ENCODE measurements at places on chromosomes 2 and 18.

GRCh38 chr2:73249636-73250035, 15.5 kb downstream of the CCT7 start:
- no peak for DNase-seq

DNA sequence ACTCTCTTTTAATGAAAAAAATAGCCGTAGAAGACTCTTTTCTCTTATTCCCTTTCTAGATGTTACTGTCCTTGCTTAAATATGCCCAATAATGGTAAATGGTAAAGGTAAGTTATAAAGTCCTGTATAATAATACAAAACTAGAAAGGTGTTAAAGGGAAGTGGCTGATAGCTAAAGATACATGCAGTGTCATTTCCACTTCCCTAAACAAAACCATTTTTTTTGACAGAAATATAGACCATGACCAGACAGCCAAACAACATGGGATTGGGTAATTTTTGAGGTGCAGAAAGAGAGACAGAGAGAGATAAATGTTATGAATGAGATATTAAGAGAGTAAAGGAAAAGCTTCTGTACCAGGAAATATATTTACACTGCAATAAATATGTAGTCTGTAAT, 731.7 kb upstream of the REG3G start:
- no peak for DNase-seq

DNA sequence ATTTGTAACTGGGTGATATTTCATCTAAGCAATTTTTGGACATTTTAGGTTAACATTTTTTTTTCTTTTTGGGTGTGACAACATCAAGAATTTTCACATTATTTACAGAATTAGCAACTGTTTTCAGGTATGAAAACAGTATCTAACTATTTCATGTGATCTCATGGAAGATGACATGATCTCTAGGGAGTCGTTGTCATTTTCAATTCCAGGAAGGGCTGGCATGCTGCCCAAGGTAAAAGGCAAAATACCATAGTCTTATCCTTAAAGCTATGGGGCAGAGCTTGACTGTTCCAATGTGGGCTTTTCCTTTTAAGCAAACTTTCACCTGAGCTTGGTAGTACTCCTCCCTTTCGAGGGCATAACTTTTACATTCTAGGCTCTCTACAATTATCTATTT, 443.7 kb downstream of the DSEL start:
- no peak for DNase-seq

DNA sequence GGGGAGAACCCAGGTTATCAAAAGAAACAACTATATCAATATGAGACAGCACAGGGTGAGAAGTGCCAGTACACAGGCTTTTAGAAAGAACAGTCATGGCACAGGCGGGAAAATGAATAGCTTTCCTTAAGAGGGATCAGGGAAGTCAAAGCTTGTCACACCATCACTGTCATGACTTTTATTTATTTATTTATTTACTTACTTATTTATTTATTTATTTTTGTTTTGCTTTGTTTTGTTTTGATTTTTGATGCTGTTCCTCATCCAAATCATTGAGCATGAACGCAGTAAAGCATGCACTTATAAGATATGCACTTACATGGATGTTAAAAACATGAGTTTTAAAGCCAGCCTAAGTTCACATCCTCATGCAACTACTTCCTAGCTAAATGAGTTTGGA, 19.3 kb upstream of the CRIM1 start:
- no peak for DNase-seq

GRCh38 chr18:37318360-37319355, 246.9 kb downstream of the CELF4 start:
- no peak for DNase-seq

- no peak for DNase-seq
Observed at GRCh38 chr2:28929581-28929980, 35.1 kb downstream of the WDR43 start.

DNA sequence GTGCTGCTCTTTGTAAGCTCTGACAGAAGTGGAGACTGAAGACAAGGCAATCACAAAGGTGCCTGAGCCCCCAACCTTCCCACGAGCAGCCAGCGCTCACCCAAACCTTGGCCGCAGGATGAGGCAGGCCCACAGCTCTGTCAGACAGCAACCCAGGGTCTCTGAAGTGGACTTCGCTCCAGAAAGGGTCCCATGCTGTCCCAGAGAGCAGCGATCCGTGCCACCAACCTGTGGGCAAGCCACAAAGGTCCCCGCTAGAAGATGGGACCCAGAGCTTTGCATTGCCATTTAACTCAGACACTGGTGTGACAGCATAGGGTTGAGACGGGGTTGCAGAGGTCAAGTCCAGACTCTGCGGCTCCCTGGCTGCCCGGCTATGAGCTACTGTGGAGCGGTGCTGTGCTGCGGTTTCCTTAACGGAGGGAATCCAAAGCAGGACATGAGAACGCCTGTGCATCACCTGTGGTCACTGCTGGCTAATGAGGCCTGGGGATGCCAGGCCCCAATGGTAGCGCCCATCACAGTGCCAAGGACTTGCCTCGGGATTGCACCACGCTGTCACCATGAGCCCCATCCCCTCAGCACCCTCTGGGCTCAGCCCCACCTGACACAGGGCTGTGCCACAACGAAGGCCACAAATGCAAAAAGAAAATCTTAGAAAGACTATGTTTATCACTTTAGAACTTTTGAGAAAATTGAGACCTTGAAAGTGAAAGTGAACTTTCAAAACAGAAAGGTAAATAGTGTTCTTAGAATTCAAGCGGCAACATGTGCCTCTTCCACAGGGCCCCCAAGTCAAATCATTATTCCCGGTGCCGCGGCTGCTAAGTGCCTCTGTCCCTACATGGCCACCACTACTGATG, 103.4 kb downstream of the HDAC4 start:
- no peak for DNase-seq

- DNase-seq: no peak
Observed at GRCh38 chr2:202071107-202071506, 1.9 kb upstream of the KIAA2012 start.

GRCh38 chr2:14388724-14389123, 243.8 kb upstream of the LRATD1 start:
- no peak for DNase-seq

DNA sequence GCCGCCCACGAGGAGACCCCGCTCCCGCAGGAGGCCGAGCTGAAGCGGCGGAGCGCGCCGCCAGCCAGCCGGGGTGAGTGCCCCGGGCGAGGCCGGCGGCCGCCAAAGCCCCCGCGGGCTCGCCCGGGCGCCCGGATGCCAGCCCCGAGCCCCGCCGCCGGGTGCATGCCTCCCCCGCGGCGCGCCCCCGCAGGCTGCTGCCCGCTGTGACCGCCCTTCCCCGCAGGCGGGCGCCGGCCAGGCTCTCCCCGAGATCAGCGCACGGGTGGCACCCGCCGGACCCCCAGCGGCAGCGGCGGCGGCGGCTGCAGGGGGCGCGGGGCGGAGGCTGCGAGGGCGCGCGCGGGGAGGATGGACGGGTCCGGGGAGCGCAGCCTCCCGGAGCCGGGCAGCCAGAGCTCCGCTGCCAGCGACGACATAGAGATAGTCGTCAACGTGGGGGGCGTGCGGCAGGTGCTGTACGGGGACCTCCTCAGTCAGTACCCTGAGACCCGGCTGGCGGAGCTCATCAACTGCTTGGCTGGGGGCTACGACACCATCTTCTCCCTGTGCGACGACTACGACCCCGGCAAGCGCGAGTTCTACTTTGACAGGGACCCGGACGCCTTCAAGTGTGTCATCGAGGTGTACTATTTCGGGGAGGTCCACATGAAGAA, 470 bp downstream of the KCNF1 start:
- DNase-seq: no peak

DNA sequence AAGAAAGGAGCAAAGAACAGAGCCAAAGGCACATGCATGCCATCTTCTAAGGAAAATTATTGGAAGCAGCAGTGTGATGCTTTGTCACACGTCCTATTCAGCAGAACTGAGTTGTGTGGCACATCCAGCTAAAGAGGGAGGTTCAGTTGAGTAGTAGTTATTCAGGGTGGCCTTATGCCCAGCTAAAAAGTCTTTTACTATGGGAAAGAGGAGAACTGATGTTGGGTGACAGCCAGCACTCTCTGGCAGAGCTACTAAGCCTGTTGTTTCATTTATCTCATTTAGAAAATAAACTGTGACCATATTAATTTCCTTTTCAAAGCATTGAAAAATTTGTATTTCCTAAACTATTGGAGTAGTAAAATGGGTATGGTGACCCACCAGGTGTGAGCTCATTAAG, 18.5 kb downstream of the ITGA6 start:
- DNase-seq: no peak

- DNase-seq: no peak
Observed at GRCh38 chr2:125125902-125126301, 1100.8 kb downstream of the CNTNAP5 start.

- DNase-seq: no peak
Observed at GRCh38 chr18:78199611-78200010, 780.0 kb upstream of the SALL3 start.

DNA sequence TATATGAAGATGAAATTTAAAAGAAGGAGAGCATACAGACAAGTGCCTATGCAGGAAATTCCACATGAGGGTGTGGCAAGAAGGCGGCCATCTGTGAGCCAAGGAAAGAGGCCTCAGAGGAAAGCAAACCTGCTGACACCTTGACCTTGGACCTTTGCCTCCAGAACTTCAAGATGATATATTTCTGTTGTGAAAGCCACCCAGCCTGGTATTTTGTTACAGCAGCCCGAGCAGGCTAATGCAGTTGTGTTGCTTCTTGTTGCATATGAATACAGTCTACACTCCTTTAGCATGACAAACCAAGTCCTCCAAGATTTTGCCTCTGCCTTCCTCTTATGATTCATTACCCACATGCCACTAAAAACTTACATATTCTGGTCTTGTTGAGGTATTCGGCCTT, 374.8 kb upstream of the TRIB2 start:
- no peak for DNase-seq

- no peak for DNase-seq
Observed at GRCh38 chr2:145141981-145142380, 622.1 kb upstream of the ZEB2 start.

DNA sequence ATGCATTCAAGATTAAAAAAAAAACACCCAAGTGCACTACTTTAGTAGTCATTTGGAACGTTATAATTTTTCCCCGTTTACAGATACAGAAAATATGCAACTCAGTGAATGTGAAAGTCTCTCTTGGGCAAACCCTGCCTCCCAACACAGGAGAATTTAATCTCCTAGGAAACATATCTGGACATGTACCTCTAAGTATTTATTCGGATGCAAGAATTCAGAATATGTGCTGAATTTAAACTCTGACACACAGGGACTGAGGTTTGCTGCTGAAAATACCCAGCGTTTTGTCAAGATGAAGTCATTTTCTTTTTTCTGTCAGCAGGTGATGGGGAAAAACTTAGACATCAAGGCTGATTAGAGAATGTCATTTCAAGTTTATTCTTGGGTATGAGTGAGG, 105.4 kb downstream of the ACKR3 start:
- no peak for DNase-seq

GRCh38 chr2:241965931-241966412, 96.4 kb downstream of the RTP5 start:
- peak; percentile 16 for DNase-seq

DNA sequence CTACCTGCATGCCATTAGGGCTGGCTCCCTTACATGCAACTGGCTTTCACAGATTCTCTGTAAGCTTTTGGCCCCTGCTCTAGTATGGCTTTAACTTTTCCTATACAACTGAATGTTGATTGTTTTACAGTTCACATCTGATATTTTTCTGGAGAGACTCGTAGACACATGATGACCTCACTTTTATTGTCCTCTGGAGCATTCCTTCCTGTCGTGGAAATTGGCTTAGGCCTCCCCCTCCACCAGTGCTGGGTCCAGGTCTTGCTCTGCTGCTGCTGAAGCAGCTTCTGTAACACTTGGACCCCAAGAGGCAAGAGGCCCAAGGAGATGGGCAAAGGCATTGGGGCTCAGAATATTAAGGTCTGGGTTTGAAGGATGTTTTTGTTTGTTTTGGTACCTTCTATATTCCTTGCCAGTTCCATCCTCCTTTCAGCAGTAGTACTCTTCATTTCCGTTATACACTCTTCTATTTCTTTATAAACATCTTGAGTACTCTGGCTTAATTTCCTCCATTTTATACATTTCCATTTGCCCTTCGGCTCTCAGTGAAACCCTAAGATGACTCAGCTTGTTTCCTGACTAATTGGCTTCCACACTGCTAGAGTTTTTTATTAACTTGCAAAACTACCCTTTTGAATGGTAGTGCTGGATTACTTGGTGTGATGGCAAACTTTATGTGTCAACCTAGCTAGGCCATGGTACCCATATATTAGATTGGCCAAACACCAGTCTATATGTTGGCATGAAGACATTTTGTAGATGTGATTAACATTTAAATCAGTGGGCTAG, 219.8 kb downstream of the CDCA7 start:
- no peak for DNase-seq

- no peak for DNase-seq
Observed at GRCh38 chr2:205589479-205589878, 92.8 kb upstream of the NRP2 start.

DNA sequence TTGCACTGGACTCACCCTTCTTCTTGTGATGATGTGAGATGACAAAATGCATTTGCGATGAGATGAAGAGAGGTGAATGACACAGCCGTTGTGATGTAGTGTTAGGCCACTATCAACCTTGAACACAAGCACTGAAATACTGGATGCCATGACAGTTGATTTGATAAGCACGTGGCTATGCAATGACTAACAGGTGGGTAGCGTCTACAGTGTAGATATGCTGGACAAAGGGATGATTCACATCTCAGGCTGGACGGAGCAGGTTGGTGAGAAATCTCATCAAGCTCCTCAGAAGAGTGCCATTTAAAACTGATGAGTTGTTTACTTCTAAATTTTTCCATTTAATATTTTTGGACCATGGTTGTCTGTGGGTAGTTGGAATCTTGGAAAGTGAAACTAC, 375.8 kb upstream of the LYPD1 start:
- DNase-seq: no peak

DNA sequence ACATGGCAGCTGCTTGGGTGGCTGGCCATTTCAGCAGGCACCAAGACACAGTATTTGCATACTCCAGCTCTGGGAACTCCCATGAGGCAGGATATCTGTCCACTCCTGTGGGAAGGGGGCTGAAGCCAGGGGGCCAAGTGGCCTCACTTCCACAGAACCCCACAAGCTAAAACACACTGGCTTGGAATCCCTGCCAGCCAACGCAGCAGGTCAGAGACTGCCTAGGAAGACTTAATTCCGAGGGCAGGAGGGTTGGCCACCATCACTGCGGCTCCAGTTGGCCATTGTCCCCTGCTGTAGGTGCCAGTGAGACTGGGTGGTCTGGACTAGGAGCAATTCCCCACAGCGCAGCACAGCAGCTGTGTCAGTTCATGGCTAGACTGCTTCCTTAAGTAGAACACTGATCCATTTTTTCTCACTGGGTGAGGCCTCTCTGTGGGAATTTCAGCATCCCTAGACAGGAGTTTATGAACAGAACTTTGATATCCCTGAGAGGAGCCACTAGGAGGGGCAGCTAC, 52.0 kb downstream of the SPAG16 start:
- no peak for DNase-seq

- no peak for DNase-seq
Observed at GRCh38 chr18:60113396-60113795, 213.6 kb downstream of the PMAIP1 start.

DNA sequence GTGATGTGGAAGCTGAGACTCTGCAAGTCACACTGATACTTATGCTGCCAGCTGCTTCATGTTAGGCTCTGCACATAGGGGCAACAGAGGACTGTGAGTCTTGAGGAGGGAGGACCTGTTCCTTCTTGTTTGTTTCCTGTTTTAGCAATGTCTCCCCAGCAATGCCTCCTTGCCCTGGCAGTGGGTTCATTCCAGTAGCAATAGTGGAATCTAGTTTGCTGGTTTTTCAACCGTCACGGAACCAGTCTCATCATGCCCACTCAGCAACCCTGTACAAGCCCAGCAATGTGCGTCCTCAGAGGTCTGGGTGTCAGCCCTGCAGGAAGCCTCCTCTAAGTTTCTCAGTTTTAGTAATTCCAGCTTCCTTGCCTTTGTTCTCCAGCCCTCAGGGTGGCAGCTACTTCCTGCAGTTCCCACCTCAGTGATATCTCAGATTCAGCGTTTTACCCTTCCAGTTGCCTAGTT, 20.5 kb upstream of the ITGB6 start:
- DNase-seq: no peak
